ENCODE measurements at places on chromosomes 1 and 21.
A peak's percentile ranks its signal among the peaks of the same experiment; 100 is the strongest.

DNA sequence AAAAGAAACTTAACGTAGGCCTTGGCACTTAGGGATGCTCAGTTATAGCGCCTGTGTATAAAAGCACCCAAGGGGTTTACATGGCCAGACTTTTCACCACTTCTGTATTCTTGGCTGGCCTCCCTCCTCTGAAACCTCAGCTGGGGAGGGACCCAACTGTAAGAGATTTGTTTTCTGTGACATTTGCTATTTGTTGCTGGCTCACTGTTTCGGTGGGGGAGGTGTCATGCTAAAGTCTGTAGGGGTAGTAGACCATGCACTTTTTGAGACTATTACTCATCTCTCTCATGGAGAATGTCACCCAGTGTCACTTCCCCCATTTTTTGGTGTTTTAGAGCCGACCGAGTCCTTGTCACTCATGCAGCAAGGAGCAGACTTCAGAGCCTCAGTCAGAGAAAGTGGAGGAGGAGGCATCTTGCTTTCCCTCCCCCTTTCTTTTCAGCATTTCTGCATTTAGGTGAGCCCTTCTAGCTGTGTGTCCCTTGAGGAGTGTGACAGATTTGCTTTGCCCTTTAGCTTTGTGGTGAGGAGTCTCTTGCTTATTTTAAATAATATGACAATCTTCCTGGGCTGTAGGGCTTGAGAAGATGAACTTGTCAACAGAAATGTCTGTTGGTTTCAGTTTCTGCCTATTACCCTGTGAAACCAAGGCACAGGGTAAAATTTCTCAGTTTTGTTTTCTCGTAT lies 160.1 kb downstream of the FASLG start:
- no peak for DNase-seq

- no peak for DNase-seq
These were observed 24.5 kb upstream of the SLC26A9 start for GRCh38 chr1:205967554-205968335.

- no peak for DNase-seq
These were observed 6.9 kb downstream of the CTTNBP2NL start for GRCh38 chr1:112402682-112403643.

GRCh38 chr1:229150518-229150917 lies 120.4 kb upstream of the RAB4A start:
- no peak for DNase-seq

DNA sequence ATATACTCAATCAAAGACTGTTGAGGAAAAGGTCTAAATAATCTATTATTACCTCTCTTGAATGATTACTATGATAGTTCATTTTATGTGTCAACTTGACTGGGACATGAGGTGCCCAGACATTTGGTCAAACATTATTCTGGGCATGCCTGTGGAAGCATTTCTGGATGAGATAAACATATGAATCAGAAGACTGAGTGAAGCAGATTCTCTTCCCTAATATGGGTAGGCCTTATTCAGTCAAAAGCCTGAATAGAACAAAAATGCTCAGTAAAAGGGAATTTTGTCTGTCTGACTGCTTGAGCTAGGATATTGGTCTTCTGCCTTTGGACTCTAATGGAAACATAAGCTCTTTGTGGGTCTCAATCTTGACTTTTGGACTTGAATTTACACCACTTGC lies 73.3 kb upstream of the SOX13 start:
- no peak for DNase-seq

DNA sequence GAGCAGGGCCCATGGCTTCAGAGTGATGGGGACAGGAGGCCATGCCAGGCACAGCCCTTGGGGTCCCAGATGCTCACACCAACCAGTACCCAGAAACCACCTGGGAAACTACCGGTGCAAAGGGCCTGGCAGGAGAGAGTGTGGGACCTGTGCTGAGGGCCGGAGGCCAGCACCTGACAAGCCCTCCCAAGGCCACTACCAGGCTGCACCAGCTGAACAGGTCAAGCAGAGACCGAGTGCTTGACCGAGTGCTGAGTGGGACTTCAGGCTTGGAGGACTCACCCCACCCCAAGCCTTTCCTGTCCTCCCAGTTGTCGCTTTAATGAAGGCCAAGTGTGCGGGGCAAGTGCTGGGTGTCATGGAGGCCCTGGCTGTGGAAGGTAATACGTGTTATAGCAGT lies 36.5 kb downstream of the SNAP47 start:
- DNase-seq: no peak

DNA sequence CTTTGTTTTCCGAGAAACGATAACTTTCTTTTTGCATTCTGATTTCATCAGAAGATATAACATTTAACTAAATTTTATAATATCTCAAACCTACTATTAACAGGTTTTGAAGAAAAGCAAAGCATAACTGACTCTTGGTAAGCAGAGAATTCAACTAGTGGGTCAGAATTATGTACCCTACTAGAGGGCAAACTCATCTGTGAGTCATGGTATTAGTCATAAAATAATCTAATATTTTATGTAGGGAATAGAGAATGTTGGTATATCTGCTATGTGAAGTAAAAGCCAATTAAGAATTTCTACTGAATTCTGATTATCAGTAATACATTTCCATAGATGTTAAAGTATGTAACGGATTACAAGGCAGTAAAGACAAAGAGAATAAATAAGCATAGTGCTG lies 56.8 kb downstream of the USP1 start:
- no peak for DNase-seq

DNA sequence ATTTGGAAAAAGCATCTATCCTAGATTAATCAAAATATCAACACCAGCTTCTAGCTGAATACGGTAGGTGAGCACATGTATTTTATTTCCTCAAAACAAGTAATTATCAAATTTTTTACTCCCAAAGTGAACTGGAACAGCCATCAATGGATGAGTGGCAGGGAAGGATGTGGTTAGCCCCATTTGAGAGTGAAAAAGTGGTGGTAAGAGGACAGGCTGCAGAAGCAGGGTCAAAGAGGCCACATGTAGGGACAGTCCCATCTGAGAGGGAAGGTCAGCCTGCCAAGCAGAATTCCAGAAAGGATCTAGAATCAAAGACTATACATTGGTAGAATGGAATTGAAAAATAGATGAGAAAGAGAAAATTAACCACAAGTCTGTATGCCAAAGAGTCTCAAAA lies 163.8 kb downstream of the SMYD3 start:
- DNase-seq: no peak

DNA sequence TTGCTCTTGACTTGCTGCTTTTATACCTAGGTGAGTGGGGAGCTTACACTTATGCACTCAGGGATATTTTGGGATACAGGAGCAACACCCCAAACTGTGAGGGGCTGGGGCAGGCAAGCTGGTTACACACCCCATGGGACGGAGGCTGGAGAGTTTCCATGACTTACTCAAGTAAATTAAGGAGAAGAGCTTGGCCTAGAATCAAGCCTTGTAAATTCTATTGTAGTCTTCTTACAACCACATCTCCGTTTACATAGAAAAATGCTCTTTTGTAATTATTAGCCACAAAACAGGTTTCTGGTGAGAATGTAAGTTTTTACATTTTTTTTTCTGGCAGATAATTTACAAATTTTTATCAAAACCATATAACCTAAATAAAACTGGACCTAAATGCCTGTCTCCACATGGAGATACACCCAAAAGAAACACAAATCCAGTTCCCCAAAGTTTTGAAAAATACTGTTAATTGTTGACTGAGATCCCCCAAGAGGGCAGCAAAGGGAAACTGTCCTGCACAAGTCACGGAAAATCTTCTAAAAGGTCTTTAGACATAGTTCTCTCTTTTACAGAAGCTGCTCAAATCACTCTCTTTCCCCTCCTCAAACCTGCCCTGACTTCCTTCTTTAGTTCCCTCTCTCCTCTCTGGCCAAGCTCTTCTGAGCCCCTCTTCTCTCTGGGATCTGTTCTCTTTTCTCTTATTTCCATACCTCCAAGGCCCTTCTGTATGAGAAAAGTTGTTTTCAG lies 134.0 kb downstream of the HIVEP3 start:
- DNase-seq: no peak

DNA sequence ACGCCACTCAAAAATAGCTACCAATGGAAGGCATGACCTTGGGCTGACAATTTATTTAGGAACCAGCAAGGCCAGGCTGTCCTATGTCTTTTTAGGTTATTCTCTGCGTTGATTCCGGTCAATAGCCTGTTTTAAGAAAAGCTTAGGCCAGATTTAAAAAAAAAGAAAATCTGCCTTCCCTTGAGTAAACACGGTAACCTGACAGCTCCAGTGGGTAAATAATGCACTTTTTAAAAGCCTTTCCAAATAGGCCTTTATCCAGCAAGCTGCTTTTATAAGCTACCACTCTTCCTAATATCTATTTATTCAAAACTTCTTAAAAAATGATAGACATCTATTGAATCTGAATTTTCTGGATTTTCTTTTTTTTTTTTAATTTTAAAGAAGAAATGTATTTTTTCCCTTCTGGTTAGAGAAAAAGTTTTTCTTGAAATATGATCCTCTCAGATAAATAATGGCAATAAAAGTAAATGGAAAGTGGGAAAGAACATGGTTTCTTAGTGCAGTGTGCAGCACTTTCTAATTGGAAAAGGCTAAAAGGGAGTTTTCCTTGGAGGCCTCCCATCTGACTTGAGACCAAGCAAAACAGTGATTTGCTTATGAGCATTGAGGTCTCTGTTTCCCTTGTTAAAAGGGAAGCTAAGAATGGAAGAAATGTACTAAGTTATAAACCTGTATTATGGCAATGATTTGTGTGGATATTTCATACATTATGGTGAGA lies 281.0 kb upstream of the RUNX1 start:
- no peak for DNase-seq

DNA sequence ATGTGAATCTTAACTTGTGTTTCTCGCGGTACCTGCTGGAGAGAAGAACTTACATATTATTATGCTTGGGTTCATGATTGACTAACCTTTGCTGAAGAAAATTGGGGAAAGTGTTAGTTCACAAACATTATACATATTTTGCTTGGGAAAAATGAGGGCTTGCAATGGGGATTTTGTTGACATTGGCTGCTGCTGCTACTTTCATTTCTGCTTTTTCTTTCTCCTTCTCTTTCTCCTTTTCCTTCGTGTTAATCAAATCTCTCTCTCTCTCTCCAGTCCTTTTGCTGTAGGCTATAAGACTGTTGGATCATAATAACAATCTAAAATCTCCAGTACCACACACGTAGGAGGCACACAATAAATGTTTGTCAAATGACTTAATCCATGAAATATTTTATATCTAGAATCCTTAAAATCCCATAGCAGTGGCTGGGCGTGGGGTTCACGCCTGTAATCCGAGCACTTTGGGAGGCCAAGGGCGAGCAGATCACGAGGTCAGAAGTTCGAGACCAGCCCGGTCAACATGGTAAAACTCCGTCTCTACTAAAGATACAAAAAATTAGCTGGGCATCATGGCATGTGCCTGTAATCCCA lies 23.0 kb downstream of the IRF2BP2 start:
- DNase-seq: no peak

GRCh38 chr1:56654126-56654923 lies 9.2 kb downstream of the PRKAA2 start:
- no peak for DNase-seq

DNA sequence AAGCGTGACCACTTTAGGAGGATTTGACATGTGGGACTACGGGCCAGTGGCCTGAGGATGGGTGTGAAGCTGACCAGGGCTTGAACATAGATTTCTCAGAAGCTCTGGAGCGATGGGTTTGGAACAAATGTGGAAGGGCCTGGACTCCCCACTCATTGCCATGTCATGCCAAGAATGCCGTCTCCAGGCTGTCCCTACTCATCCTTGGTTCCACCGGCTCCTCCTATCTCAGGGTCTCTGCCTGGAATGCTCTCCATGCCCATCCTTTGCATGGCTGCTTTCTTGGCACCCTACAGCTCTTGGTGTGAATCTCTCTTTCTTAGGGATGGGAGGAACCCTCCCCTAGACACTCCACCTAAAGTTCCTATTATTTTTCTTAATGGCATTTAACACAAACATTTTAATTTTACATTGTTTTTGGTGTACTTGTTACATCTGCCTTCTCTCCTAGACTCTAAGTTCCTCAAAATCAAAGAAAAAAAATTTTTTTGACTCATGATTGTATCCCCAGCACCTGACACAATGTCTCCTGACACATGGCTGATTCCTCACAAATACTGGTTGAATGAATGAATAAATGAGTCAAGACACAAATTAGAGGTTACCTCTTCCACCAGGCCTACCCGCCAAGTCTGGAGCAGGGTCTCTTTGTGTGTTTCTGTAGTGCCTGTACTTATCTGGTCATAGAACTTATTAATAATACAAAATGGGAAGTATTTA lies 114.5 kb downstream of the OMA1 start:
- no peak for DNase-seq

- no peak for DNase-seq
These were observed 388.7 kb downstream of the NPHP4 start for GRCh38 chr1:5603353-5604104.

- no peak for DNase-seq
These were observed 789.3 kb upstream of the ADAMTS5 start for GRCh38 chr21:27756191-27756590.

GRCh38 chr1:67446893-67447292 lies 16.7 kb upstream of the SERBP1 start:
- no peak for DNase-seq

DNA sequence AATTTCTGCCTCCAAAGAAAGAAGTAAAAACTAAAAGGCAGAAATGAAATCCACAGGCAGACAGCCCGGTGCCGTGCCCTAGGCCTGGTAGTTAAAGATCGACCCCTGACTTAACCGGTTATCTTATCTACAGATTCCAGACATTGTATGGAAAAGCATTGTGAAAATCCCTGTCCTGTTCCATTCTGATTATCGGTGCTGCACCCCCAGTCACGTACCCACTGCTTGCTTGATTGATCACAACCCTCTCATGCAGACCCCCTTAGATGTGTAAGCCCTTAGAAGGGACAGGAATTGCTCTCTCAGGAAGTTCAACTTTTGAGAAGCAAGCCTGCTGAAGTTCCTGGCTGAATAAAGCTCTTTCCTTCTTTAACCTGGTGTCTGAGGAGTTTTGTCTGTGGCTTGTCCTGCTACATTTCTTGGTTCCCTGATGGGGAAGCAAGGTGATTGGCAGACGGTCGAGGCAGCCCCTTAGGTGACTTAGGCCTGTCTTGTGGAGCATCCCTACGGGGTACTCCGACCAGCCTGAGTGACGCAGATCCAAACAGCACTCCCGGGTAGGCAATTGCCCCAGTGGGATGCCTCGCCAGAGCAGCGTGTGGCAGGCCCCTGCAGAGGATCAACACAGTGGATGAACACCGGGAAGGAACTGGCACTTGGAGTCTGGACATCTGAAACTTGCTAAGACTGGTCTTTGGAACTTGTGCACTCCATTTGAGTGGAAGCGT lies 111.2 kb upstream of the PPM1J start:
- no peak for DNase-seq

- no peak for DNase-seq
These were observed 272.1 kb upstream of the DUSP10 start for GRCh38 chr1:222014001-222014400.

- no peak for DNase-seq
These were observed 249.6 kb upstream of the TMEM51 start for GRCh38 chr1:14903922-14904321.

GRCh38 chr1:121546830-121547591 lies 362.2 kb downstream of the SRGAP2C start:
- DNase-seq: no peak

GRCh38 chr1:6241887-6242740 lies 1.9 kb upstream of the HES3 start:
- peak; percentile 53 for DNase-seq

GRCh38 chr21:29172282-29172681 lies 41.8 kb downstream of the MAP3K7CL start:
- DNase-seq: no peak

GRCh38 chr1:227556288-227556687 lies 7.1 kb upstream of the ZNF678 start:
- DNase-seq: no peak
